ENCODE measurements at places on chromosomes 5 and 9.

DNA sequence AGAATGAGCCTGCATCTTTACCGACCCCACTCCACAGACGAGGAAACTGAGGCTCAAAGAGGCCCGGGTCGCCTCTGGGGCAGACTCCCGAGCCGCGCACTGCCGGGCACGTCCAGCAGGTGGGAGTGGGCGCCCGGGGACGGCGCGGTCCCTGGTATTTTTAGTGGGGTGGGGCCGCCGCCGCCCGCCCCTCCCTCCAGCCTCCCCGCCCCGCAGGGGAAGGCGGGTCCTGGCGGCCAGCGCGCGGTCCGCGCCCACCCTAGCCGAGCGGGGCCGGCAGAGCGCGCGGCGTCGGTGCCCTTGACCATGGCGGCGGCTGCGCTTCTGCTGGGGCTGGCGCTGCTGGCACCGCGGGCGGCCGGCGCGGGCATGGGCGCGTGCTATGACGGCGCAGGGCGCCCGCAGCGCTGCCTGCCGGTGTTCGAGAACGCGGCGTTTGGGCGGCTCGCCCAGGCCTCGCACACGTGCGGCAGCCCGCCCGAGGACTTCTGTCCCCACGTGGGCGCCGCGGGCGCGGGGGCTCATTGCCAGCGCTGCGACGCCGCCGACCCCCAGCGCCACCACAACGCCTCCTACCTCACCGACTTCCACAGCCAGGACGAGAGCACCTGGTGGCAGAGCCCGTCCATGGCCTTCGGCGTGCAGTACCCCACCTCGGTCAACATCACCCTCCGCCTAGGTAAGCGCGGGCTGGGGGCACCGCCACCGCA lies at the start of gene LAMC3:
Gene LAMC3, plus strand, starts transcription at position 266 of the 710 bp plus-strand sequence. Its CDS starts 41 bp downstream, at position 307.
- no peak for DNase-seq

DNA sequence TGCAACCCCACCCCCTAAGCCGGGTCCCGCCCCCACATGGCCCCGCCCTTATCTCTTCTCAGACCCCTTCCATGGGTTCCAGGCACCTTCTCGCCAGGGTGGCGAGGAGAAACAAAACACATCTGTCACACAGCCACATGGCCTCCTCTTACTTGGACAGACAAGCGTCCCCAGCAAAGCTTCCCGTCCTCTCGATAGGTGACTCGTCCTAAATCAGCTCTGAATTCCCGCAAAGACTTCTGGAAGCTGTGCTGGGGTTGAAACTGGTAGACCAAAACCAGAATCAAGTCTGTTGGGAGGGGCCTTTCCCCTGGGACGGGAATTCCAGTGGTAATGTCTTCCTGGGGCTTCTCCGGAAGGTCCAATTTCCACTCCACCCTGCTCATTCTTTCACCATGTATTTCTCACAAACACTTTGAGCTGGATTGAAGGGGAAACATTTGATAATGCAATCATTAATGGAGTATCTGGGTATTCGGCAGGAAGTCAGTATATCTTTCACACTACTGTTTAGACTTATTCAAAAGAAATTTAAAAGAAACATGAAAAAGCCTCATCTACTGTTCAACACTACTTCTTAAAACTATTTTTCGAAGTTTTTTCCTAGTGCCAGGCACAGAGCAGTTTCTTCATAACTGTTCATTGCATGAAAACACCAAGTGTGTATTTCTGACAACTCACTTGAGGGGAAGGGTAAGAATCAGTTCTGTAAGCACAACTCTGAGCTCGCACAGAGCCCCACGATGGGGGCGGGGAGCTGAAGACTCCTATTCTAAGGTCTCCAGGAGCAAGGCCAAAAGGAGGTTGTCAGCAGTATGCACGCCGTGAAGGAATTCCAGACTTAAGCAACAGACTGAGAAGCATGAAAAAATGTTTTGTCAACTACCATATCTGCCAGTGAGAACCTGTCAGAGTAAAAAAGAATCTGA lies 644 bp upstream of the CTNNAL1 start:
- DNase-seq, result peak; percentile 59

DNA sequence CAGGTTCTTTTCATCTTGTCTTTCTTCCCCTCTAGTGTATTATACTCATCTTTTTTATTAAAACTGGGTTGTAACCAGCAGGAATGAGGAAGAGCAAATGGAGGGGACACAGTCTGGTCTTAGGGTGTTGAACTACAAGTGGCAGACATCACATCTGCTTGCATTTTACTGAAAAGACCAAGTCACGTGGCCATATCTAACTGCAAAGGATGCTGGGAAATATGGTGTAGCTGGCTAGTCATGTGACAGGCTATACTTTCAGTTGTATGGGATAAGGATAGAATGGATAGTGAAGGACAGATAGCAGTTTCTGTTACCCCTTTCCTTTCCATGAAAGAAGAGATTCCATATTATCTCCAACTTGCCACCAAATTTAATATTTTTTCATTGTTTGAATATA lies 13.0 kb upstream of the FGD3 start:
- DNase-seq, result no peak

- no peak for DNase-seq
Measured at GRCh38 chr5:165139721-165140120, 1634.3 kb downstream of the MAT2B start.

DNA sequence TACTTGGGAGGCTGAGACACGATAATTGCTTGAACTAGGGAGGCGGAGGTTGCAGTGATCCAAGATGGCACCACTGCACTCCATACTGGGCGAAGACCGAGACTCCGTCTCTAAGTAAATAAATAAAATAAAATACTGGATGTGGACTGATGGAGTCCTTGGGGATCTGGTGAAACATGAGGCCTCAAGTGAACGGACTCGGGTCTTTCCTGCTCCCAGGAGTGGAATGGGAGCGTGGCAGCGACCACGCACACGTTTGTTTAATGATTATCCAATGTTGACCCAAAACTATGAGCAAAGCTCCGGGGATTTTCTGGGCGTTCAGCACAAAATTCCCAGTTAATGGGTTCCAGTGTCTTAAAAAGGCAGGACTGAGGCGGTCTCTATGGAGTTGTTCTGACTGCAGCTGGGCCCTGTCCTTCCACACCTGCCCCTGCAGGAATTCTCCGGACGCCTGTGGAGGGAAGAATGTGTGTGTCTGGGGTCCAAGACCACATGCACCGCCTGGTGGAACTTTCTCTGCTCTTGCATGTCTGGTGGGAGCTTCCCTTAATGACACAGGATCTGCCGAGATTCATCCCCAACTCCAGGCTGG lies 26.6 kb downstream of the NEK6 start:
- DNase-seq, result no peak

GRCh38 chr9:129276486-129277230 lies 98.6 kb upstream of the IER5L start:
- no peak for DNase-seq
